ENCODE measurements at places on chromosomes 1 and 21. TPM values are rescaled to one million over a fixed set of nuclear protein-coding genes. Genes with fewer than 3 reads are reported as not detected.

Gene FMOD
- total RNA-seq: under 0.01 TPM

Gene TEX38
- not detected for total RNA-seq

Gene ZMYND12
- total RNA-seq: 4.0 TPM

Gene LENEP
- 1.0 TPM for total RNA-seq

Gene CFAP57
- total RNA-seq: under 0.01 TPM

Gene CACNA1S
- total RNA-seq: not detected

Gene TBCE
- 33.3 TPM for total RNA-seq
